Occipital lobe (tissue), 3 donors: ENCODE measurements at places on chromosomes 13 and 19.

DNA sequence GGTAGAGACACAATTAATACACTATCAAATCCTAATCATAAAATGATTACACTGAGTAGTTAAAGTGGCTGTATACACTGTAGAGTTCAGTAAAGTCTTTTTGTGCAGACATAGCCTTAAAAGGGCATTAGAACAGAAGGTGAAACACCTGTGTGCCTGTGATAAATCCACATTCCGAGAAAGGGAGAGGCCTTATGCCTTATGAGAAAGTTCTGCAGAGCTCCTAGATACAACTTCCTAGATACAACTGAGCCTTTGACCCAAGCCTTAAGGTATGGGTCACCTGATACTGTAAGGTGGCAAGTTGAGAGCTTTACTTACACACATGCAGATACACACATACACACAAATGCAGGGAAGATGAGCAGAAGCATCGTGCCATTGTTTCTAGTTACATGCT lies 6.3 kb downstream of the SERP2 start:
- DNase-seq = no peak

GRCh38 chr13:28575200-28575599 lies 80.3 kb upstream of the FLT1 start:
- no peak for DNase-seq

- DNase-seq = no peak
Observed at GRCh38 chr13:100304229-100304628, 215.3 kb downstream of the PCCA start.

- DNase-seq = no peak
Observed at GRCh38 chr13:98986226-98986846, 8.5 kb upstream of the DOCK9 start.

GRCh38 chr13:44519642-44520041 lies 56.5 kb downstream of the TSC22D1 start:
- DNase-seq = no peak

- no peak for DNase-seq
Observed at GRCh38 chr19:51820011-51820410, 25.1 kb downstream of the FPR3 start.

GRCh38 chr19:2487842-2488241 lies 11.9 kb downstream of the GADD45B start:
- no peak for DNase-seq
